ENCODE measurements at places on chromosomes 4 and X.

- DNase-seq = no peak
Measured at GRCh38 chr4:14008494-14008893, 381.0 kb upstream of the BOD1L1 start.

GRCh38 chr4:17561195-17561909 is 15.6 kb upstream of the LAP3 start:
- DNase-seq = no peak

- DNase-seq = no peak
Measured at GRCh38 chr4:74969507-74970474, 36.9 kb downstream of the PARM1 start.

DNA sequence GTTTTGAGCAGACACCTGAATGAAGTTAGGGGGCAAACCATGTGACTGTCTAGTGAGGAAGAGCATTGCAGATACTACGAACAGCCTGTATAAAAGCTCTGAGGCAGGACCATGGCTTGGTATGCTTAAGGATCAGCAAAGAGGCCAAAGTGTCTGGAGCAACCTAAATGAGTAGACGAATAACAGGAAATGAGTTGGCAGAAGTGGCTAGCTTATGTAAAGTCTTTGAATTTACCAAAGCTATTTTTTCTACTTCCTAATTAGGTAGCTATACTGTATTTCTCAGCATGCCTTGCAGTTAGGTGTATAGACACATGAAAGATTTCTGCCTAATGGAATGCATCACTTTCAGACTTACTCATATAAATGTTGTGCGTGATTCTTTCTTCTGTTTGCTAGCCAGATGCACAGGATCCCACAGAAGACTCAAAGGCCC is 9.3 kb upstream of the GPRIN3 start:
- DNase-seq = peak; percentile 66

- no peak for DNase-seq
Measured at GRCh38 chr4:24274381-24274941, 309.9 kb downstream of the DHX15 start.

DNA sequence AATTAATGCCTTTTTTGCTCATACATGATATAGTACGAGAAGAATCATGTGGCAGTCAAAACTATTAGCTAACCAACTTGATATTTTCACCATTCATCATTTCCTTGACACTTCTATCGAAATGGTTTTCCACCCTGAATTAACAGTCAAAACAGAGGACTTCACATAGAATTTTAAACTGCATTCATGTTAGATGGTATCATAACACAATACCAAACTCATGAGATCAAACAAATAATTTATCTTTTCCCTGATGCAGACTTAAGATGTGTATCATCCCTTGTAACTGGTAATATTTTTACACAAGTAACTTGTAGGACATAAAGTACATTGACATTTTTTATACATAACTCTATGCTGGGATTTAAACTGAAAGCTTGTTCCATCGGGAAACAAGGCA is 18.2 kb upstream of the ANTXR2 start:
- DNase-seq = no peak

- no peak for DNase-seq
Measured at GRCh38 chr4:31741326-31741725, 1021.2 kb downstream of the PCDH7 start.

- no peak for DNase-seq
Measured at GRCh38 chr4:14059006-14059405, 431.5 kb upstream of the BOD1L1 start.

DNA sequence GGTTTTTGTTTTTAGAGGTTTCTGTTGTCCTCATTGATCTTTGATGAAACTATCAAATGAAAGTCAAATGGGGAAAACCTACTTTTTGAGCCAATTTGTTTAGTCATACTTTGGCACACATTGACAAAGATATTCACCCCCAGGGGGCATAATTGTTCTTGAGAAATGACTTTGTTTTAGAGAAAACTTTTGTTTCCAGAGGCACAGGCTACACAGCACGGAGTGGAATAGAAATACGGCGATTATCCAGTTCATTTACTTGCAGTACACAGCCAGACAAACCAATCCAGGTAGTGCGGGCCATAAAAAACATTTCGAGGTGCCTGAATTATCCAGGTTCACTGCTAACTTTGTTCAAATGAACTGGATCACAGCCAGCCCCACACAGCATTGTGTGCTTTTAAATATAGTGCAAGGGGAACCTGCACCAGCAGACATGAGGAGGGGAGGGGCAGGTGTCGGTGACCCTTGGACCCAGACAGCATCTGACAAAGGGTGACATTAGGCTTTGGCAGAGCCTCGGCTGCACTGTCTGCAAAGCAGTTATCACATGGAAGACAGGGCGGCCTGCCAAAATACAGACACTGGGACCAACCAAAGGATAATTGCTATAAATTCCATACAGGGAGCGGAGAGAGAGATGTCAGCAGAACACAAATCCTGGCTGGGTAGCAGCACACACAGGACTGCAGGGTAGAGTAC is 179.6 kb upstream of the NOCT start:
- DNase-seq = no peak

GRCh38 chr4:121800638-121800960 is 524 bp upstream of the EXOSC9 start:
- no peak for DNase-seq

DNA sequence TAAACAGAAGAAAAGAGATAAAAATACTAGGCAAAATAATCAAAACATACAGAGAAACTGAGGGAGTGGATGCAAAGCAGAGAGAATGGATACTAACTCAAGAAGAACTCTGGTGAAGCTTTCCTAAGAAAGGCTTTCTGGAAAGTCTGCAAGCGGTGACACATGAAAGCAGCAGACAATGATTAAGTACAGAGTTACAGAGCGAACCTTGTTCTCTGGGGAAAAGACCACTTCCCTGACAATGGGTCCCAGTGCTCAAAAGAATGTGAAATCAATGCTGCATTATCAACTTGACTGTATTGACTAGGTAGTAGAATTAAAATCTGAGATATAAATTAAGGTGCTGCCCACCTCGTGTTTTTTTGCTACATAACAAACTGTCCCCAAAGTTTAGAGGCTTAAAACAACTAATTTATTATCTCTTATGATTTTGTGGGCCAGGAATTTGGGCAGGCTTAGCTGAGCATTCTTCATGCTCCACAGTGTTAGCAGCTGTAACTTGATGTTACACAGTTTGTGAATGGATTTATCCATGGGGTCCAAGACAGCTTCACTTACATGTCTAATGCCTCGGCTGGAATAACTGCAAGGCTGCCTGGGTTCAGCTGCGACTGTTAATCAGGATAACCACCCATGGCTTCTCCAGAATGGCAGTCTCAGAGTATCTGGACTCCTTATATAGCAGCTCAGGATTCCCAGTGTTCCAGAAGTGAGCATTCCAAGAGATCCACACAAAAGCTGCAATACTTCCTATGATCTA is 106.9 kb upstream of the INPP4B start:
- no peak for DNase-seq

- no peak for DNase-seq
Measured at GRCh38 chr4:6957994-6958393, 48.4 kb downstream of the TBC1D14 start.

DNA sequence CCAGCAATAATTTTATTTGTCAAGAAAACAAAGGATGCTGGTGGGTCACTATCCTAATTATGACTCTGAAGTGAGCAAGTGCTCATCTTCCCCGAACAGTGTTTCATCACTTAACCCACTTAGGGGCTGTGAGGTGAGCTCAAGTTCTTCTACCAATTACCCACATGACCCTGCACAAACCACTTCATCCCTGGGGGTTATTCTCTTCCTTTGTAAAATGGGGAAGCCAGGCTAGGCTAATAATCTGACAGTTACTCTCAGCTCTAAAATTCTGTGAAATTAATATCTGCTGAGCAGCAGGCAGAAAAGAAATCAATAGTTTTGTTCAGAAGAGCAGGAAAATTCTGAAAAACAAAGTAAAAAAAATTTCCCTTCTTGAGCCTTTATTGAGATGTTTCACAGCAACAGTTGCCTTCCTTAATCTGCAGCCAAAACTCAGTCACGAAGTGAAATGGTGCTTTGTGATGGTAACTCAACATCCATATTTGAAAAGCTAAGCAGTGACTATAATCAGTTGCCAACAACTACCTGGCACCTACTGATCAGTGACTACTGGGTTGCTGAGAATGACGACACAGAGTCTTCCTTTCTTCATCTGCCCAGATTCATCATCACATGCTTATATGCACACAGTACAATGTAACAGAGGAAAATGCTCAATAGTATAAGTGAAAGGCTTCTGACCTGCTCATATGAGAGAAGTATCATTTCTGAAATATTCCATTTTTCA is 24.1 kb downstream of the ATP8A1 start:
- no peak for DNase-seq

GRCh38 chrX:141175786-141176185 is 1.1 kb downstream of the LDOC1 start:
- no peak for DNase-seq

DNA sequence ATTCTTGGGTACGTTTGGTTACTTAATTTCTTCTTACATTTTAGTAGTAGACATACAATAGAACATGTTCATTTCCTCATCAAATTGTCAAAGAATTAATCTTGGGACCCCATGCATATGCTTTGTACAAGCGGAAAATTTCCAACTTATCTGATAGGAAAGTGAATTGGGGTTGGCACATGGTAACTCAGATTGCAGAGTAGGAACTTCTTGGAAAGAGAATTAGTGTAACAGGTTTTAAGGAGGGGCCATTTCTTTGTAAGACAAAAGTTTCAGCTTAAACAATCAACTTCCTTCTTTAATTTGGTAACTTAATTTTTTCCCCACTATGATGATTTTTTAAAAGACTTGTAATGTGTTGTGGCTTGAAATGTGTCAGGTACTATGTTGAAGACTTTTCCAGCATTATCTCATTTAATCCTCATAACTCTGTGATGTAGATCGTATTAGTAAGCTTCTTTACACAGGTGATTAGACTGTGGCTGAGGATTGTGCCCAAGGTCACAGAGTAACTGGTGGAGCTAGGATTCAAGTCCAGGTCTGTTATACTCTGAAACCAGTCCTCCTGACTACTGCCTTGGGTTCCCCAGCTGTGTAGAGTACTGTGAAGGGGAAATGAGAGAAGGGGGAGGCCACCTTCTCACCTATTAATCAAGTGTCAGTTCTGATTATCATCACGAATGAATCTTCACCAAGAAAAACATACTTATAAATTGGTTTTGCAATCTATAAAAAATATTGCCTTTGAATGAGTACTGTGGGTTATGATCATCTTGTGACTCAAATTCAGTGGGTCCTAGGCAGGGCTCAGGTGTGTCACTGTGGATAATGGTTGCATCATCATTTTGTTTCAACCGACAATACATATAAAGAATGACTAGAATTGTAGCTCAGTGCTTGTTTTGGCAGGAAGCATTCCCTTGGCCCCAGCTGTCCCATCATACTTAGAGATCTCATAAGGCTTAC is 4.3 kb downstream of the GK start:
- no peak for DNase-seq

DNA sequence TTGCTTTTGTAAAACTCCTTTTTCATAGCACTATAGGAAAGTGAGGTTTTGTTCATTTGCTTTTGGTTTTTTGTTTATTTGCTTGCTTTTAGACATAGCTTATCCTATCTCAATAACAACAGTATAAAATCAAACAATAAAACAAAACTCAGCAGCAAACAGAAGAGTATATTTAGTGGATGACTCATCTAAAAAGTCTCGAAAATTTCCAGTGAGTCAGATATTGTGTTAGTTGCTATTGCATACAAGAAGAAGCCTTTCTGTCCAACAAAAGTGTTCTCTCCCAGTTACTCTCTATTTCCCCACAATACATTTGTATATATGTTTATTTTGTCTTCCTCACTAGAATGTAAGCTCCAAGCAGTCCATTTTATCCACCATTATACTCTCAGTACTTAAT is 36.0 kb upstream of the NPNT start:
- no peak for DNase-seq

- no peak for DNase-seq
Measured at GRCh38 chr4:25351777-25352416, 25.2 kb upstream of the ANAPC4 start.

- DNase-seq = no peak
Measured at GRCh38 chrX:81414630-81415029, 212.7 kb downstream of the SH3BGRL start.

DNA sequence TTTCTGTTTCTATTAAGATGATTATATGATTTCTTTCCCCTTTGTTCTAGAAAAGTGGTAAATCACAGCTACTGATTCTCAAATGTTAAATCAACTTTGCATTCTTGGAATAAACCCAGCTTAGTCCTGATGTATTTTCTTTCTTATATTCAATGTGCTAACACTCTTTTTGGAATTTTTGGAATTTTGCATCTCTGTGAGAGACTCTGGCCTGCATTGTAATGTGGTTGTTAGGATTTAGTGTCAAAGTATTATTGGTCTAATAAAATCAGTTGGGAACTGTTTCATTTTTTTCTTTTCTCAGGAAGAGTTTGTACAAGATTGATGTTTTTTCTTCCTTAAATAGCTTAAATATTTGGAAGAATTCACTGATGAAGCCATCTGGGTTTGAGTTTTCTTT is 109.6 kb downstream of the KIT start:
- DNase-seq = no peak

DNA sequence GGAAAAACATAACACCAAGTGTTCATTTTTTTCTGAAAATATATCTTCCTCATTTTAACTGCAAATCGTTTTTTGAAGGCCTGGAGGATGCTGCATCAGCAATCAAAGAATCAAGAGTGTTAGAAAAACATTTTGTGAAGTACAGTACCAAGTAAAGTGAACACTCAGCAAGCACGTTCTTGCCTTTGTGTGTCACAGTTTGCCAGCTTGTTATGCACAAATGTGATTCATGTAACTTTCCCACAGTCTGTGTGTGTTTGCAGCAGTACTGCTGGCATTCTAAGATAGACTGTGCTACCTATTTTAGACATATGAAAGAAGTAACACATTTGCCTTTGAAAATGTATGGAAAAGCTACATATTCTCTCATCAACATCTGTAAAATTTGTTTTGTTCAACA is 1617.7 kb downstream of the RPA4 start:
- no peak for DNase-seq

GRCh38 chrX:11629593-11630211 is 36.0 kb downstream of the ARHGAP6 start:
- DNase-seq = no peak

DNA sequence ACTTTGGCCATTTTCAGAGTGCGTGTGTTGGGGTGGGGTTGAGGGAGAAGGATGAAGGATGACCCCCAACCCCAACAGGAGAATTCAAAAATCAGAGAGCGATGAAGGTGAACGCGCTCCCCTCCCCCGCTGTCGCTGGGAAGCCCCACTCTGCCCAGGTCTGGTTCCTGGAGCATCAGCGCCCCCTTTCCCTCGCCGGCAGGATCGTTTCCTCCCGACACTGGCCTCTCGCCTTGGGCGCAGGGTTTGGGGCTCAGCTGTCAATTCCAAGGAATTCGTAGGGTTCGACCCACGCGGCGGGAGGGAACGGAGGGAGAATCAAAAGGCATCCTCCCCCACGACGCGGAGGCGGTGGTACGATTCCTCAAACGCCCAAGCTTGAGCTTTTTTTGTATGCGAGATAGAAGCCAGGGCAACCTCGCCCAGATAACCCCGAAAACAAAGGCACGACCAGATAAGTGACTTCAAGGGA is 1.0 kb upstream of the PDGFRA start:
- DNase-seq = no peak

DNA sequence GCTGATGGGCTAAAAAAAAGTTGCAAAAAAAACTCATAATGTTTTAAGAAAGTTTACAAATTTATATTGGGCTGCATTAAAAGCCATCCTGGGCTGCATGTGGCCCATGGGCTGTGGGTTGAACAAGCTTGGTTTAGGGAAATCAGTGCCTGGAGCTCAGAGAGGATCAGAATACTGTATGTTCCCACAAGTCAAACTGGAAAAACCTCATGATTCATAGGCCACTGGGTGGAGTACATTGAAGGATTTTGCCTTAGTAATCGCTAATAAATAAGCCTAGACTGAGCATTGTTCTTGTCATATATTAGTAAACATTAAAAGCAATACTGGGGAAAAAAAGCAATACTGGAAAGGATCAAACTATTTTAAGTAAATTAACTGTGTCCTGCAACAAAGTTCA is 246.3 kb upstream of the TAPT1 start:
- DNase-seq = no peak

Measured in CD4-positive, alpha-beta T cell treated with Interleukin-21 for 1 hour (primary cell).